ENCODE measurements at places on chromosomes 5 and 9.

DNA sequence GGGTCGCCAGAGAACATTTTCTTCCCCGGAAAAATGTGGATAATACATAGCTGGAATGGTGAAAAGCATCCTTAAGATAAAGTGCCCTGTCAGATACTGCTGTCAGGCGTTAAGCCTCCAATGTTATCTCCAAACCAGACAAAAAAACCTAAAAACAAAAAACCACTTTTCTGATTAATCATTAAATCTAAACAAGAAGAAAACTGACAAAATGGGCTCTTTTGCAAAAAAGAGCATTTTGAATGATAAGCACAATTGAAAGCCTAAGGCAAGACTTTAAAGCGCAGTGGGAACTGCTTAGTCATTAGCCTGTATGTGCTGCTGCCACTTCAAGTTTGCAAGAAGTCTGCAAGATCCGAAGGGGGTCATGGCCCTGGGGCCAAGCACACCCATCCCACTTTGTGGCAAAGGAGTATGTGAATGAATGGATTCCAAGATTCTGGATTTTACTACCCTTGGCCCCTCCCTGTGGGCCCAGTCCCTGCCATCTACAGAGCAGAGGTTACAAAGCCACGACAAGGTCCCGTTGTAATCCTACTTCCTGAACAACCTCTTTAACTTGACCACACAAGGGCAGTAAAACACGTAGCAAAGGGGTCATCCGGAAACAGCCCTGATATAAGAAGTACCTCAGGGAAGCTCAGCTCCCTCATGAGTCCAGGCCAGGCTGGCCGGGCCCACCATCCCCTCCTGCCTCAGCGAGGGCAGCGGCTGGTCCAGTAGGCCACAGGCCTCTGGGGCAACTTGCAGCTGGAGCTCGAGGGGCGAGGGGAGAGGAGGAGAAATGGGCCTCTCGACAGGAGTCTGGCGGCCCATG is 29.7 kb downstream of the SHB start:
- peak; percentile 54 for DNase-seq

GRCh38 chr9:124215956-124216355 is 41.8 kb upstream of the NEK6 start:
- no peak for DNase-seq

GRCh38 chr5:128109138-128109537 is 25.6 kb downstream of the SLC12A2 start:
- no peak for DNase-seq

GRCh38 chr5:34698109-34698419 is 41.9 kb downstream of the RAI14 start:
- DNase-seq = no peak

DNA sequence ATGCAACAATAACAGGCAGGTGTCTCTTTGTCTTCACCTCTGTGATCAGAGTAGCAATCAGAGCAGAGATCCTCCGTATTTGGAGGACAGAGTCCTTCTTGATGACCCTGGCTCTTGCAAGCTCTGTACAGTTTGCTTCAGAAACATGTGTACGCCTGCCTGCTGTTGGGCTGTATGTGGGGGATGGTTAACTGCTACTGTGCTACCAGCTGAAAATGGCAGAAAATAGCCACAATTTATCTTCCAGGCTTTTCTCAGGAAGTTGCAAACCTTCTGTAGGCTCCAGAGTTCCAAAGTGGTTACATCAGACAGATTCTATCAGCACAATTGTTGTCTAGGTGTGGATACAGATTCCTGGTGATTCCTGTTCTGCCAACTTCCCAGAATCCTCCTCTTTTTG is 35.5 kb downstream of the DDX46 start:
- no peak for DNase-seq

- DNase-seq = peak; percentile 74
These were observed 109.8 kb downstream of the HMHB1 start for GRCh38 chr5:143921525-143922311.

GRCh38 chr5:173567548-173567947 is 48.9 kb downstream of the BOD1 start:
- DNase-seq = peak; percentile 71

GRCh38 chr9:112502175-112502946 is 15.7 kb downstream of the KIAA1958 start:
- DNase-seq = no peak

DNA sequence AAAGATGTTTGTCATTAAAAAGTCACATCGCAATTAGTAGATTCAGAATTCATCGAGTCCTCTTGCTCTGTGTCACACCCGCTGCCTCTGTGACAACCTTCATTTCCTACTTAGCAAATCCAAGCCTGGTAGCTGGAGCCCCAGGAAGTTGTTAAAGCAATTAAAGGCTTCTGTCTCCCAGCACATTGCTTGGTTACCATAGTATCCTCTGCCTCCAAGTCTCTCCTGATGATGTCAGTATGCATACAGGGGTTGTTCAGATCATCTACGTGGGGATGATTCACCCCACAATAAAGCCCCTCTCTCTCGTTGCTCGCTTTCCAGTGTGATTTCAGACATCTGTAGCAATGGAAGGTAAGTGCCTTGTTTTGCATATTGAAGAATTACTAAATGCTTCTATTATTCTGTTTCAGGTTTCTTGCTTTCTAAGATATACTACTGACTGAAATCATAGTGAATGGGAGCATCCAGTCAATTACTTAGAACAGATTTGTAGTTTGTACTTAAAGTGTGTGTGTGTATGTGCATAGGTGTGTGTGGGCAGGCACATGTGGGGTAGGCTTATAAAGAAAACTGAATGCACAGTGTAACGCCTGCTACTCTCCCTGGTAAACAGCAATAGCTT is 52.9 kb downstream of the PAM start:
- peak; percentile 87 for DNase-seq

- no peak for DNase-seq
These were observed 9.9 kb upstream of the PFDN1 start for GRCh38 chr5:140312791-140313189.

- no peak for DNase-seq
These were observed 61.8 kb downstream of the SLC36A1 start for GRCh38 chr5:151509231-151509630.

- DNase-seq = no peak
These were observed 180.7 kb upstream of the TLE4 start for GRCh38 chr9:79390781-79391770.

DNA sequence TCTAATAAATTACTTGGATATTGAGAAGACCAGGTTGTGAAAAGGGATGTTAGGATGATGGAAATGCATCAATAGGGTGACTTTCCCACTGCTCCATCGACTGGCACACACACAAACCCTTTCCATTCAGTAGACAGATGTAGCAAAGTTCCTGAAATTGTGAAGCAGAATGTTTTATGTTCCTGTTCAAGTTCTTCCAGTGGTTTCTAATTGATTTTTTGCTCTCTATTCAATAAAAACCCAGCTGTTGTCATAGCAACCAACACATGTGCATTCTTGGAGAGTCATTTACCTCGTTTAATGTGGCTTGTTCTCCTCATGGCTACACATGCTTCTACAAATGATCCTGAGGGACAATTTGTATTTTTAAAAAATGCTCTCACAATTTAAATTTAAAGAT is 244.6 kb downstream of the RAB3C start:
- DNase-seq = no peak

GRCh38 chr9:123157221-123157620 is 111.2 kb downstream of the STRBP start:
- DNase-seq = peak; percentile 31

- no peak for DNase-seq
These were observed 404.7 kb upstream of the RORB start for GRCh38 chr9:74092491-74092834.

GRCh38 chr5:139903450-139903794 is 107.8 kb downstream of the PSD2 start:
- DNase-seq = no peak

DNA sequence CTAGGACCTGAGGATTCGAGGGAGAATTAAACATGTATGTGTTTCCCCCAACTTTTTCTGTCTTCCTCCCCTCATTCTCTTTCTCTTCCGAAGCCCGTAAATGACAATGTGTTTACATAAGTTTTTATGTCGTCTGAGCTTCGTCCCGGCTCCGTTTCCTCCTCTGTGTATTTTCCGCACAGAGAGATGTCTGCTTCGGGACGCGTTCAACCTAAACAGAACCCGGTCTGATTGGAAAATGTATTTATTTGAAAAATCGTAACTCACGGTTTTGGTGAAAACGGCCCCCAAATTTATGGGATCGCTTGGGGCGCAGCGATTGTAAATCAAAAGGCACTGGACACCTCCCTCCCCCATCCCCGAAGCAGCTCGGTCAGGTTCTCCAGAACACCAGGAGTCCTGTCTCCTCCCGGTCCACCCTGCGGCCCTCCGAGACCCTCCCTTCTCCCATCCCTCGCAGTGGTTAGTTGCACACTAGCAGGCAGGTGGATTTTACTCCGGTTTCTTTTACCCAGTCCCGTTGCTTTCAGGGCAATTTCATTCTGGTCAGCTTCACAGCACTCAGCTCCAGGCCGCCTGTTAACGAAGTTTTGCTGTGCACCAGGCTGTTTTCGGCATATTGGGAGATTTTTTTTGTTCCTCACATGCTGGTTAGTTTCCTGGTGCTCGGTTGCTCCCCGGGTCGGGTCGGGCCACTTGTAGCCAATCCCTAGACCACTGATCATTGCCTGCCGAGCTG is 5.8 kb upstream of the HAND1 start:
- DNase-seq = no peak

DNA sequence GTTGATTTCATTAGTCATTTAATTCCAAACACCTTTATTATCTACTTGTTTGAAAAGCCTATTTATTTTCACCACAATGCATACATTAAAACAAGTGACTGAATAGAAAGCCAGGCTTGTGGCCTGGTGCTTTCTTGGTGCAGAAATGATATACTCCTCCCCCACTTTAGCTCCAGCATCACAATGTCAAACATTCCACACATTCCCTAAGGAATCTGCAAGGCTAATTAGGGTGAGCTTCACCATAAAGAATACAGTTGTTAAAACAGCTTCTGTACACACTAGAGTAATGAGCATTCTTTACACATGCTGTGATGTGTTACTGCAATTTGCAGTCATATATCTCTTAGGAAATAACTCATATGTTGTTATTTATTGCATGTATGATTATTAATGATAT is 705.7 kb downstream of the CETN3 start:
- peak; percentile 31 for DNase-seq

DNA sequence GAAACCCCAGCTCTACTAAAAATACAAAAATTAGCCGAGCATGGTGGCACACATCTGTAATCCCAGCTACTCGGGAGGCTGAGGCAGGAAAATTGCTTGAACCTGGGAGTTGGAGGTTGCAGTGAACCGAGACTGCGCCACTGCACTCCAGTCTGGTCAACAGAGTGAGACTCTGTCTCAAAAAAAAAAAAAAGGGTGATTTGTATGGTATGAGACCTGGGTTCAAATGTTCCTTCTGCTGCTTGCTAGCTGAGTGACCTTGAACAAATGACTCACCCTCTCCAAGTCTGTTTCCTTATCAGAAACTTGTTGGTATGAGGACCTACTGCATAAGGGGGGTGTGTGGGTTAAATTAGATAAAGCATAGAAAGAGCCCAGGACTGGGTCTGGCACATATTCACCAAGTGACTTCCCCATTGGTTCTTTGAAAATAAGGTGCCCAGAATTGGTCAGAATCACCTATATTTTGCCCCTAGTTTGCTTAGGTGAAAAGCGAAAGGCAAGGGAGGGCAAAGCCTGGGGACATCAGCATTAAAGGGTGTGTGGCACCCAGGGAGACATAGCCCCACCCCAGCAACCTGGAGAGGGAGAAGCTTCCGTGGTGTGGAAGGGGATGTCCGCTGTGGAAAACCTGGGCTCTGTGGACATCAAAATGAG is 9.9 kb downstream of the SLC25A25 start:
- DNase-seq = no peak

- peak; percentile 18 for DNase-seq
These were observed 2.9 kb upstream of the CSF2 start for GRCh38 chr5:132070460-132071337.

DNA sequence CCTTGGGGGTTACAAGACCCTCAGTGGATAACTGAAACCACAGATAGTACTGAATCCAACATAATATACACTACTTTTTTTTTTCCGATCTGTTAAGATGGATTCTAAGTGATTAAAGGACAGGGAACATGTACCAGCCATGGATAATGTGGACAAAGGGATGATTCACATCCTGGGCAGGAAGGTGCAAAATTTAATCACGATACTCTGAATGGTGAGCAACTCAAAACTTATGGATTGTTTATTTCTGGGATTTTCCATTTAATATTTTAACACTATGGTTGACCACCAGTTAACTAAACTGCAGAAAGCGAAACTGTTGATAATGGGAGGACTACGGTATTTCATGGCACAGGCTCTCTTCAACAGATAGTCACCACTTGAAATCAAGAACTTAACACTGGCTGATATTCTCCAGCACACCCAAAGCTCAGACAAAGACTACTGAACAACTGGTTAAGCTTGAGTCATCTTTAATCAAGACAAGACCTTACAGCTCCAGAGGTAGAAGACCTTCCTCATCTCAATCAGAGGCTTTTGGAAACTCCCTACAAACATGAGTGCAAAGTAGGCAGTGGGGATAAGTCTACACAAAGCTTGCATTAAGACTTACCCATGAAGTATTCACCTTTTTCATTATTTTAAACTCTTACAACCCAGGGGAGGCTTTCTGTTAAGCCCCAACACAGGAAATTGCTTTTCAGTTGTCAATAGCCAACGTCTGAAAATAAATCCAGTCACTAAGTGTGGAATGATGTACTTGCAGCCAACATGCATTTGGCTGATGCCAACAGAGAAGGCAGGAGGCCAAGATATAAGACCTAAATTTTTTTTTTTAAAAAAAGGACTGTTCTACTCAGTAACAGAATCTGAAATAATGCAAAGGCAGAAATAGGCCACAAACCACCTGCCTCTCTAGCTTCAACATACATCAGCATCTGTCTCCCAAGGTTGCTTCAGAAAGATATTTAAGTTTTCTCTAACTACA is 78.7 kb downstream of the ELAVL2 start:
- DNase-seq = no peak

GRCh38 chr9:26955222-26955903 is 849 bp upstream of the IFT74 start:
- no peak for DNase-seq

GRCh38 chr9:132372177-132373095 is 17.6 kb upstream of the SETX start:
- no peak for DNase-seq

DNA sequence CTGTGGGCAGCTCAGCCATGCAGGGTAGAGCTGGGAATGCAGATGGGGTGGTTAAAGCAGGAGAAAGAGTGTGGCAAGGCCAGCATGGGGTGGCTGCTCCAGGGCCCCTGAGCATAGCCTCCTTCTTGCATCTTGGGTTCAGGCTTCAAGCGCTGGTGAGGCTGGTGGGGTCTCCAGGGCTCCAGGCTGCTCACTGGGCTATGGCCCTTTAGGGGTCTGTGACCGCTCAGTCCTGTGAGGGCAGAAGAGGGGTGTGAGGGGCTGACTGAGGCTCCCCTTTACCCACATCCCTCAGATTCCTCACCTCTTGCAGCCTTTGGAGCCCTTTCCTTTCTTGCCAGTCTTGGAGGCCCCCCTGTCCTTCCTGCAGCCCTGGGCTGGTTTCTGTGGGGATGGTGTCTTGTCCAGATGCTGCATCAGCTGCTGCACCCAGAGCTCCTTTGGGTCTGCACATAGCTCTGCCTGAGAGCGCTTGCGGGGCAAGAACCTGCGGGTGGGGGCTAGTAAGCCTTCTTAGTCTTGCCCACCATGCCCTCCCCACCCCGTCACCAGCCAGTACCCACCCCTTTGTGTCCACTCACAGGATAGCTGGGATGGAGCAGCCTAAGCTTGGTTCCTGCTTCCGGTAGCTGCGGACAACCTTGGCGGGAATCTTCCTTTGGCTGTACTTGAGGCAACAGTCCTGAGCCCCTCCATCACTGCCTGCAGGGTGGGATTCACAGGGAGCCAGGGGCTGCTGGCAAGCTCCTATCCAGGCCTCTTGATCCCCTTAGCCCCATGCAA is 549 bp downstream of the CCL21 start:
- DNase-seq = no peak

Data from astrocyte of the spinal cord (primary cell).